ENCODE measurements at places on chromosomes 12 and 14. TPM values are rescaled to one million over a fixed set of nuclear protein-coding genes. Genes with fewer than 3 reads are reported as not detected.

The CCDC175 gene
- total RNA-seq, result 2.1 TPM

The LALBA gene
- total RNA-seq, result not detected

The ESRRB gene
- 0.92 TPM for total RNA-seq

The MMP19 gene
- total RNA-seq, result not detected

The CLEC4D gene
- not detected for total RNA-seq

The CPSF2 gene
- total RNA-seq, result 19.6 TPM

The HOXC6 gene
- not detected for total RNA-seq

The B4GALNT1 gene
- 47.5 TPM for total RNA-seq

The KRT82 gene
- total RNA-seq, result not detected

The ADCY6 gene
- total RNA-seq, result 35.5 TPM

The ASCL4 gene
- not detected for total RNA-seq

The DDX11 gene
- total RNA-seq, result 13.8 TPM

The HSPB8 gene
- 9.2 TPM for total RNA-seq

The PTPRO gene
- 126 TPM for total RNA-seq

The ADAMTS20 gene
- total RNA-seq, result 0.46 TPM

The SLC17A8 gene
- 10.1 TPM for total RNA-seq

The NFKBIA gene
- total RNA-seq, result 42.9 TPM

The CCT2 gene
- 239 TPM for total RNA-seq

The ANG gene
- 0.92 TPM for total RNA-seq

The GPR162 gene
- 87.9 TPM for total RNA-seq

The KRT72 gene
- total RNA-seq, result 0.23 TPM

The SMIM41 gene
- total RNA-seq, result not detected

The AICDA gene
- not detected for total RNA-seq

The GPRC5D gene
- not detected for total RNA-seq

The ITPR2 gene
- total RNA-seq, result 46.6 TPM

Measured in diencephalon (tissue), 1 donor.